ENCODE measurements at places on chromosomes 6 and 20.

DNA sequence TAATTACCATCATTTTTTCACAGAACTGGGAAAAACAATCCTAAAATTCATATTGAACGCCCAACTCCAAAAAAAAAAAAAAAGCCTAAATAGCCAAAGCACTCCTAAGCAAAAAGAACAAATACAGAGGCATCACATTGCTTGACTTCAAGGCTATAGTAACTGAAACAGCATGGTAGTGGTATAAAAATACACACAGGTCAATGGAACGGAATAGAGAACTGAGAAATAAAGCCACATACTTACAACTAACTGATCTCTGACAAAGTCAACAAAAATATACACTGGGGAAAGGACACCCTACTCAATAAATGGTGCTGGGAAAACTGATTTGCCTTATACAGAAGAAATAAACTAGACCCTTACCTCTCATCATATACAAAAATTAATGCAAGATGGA lies 89.6 kb downstream of the MRAP2 start:
- no peak for DNase-seq

DNA sequence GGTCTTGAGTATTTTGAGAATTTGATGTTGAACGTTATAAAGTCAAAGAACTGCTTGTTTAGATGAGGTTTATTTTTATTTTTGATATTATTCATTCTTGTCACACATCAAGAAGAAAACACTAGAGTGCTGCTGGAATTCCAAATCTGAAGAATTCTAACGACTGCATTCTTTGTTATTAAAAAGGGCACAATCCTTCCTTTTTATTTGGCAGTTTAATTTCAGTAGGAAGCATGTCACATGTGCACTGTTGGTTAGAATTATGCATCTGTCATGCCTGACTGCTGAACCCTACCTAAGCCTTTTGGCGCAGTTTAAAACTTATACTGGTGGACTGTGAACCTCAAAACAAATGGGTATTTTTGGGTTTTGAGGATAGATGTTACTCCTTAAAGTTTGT lies 4.0 kb downstream of the ID4 start:
- no peak for DNase-seq

- DNase-seq: no peak
Measured at GRCh38 chr6:38580030-38580429, 59.7 kb downstream of the BTBD9 start.

- DNase-seq: no peak
Measured at GRCh38 chr6:129536271-129536670, 173.7 kb downstream of the ARHGAP18 start.

- DNase-seq: no peak
Measured at GRCh38 chr6:138107078-138107751, at the start of gene PERP. PERP (minus strand) TSS chr6:138107419; CDS start chr6:138107340, 79 bp downstream.
